ENCODE measurements at places on chromosomes 5 and 9.

- DNase-seq, result no peak
Observed at GRCh38 chr5:154301726-154302125, 111.2 kb downstream of the GALNT10 start.

DNA sequence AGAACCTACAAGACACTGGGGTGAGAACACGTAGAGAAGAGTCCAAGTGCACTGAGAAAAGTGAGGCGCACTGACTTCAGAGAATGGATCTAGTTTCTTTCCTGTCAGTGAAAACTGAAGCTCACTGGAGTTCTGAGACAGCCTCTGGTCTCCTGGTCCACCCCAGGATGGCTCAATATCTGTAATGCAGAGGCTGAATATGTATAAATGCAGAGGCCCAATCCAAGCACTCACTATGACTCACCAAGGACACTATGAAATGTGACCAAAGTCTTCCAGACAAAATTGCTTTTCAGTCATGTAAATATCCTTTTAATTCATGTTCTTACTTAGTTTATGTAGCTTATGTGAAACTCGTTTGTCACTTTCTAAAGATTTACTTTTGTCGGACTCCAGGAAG, 53.8 kb downstream of the NFIB start:
- no peak for DNase-seq

- DNase-seq, result no peak
Observed at GRCh38 chr9:90966031-90966290, 164.3 kb downstream of the SYK start.

DNA sequence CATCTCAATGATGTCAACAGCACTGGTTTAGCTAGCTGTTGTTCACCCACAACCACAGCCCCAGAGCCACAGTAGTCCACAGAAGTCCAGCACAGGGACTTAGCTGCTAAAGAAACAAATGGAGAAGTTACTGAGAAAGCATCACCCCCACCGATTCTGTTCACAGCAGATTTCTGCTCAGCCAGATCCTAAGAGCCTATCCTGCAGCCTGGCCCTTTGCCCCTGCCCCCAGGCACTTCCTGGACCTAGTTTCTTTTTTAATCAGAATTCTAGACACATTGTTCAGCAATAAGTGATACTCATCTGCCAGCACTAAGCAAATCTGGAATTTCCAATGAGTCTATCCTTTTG, 7.4 kb downstream of the B4GALT1 start:
- peak; percentile 52 for DNase-seq

All from hepatic stellate cell (primary cell).